Fibroblast of villous mesenchyme (primary cell): ENCODE measurements at places on chromosomes 11 and 22. TPM values are rescaled to one million over a fixed set of nuclear protein-coding genes. Genes with fewer than 3 reads are reported as not detected.

The DBX1 gene
- total RNA-seq: not detected in 2 replicates

The OR2D2 gene
- 0.64 and 0.86 TPM in 2 replicates for total RNA-seq

The DRICH1 gene
- total RNA-seq: under 0.01 TPM in 1 of 2 replicates, not detected in the other

The HSPB2 gene
- total RNA-seq: 0.43 and 0.64 TPM in 2 replicates

The MALAT1 gene
- total RNA-seq: 12,351 and 16,563 TPM in 2 replicates

The CXCR5 gene
- total RNA-seq: not detected in 2 replicates
